ENCODE measurements at places on chromosomes 6 and 20.
A peak's percentile ranks its signal among the peaks of the same experiment; 100 is the strongest.

DNA sequence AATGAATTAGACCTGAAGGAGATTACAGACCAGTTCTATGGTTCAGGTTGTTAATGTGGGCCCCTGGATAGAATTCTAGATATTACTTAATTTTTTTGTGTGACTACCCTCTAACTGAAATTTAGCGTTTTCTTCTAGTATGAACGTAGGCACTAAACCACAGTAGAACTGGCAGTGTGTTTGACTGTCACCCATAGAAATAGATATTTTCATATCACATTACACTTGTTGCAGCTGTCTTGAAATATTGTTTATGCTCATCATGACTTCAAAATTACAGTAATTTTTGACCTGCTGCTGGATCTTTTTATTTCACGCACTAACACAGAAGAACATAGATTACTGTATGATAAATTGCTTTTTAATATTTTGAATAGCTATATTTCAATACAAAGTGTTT lies 31.6 kb downstream of the E2F3 start:
- DNase-seq, result no peak

DNA sequence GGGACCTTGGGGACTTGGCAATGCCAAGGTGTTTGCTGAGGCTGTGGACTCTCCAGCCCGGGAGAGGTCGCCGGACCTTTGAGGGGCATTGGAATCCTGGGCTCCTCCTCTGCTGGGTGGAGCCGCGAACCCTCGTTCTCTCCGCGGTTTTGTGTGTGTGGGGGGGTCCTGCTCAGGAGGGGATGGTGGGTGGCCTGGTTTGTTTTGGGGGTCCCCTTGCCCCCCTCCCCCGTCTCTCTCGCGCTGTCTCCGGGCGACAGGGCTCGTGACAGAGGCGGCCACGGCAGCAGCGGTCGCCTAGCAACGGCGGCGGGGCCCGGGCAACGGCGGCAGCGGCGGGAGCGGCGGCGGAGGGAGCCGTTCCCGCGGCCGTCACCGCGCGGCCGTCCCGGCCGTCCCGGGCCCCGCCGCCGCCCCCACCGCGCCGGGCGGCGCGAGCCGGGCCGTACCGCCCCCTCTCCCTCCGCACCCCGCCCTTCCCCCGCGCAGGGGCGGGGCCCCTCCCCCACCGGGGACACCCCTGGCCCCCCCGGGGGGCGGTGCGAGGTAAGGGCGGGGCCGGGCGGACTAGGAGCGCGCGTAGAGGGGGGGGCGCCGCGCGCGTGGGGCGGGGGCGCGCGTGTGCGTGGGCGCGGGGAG lies 7.8 kb downstream of the SYNGAP1 start:
- DNase-seq, result no peak

DNA sequence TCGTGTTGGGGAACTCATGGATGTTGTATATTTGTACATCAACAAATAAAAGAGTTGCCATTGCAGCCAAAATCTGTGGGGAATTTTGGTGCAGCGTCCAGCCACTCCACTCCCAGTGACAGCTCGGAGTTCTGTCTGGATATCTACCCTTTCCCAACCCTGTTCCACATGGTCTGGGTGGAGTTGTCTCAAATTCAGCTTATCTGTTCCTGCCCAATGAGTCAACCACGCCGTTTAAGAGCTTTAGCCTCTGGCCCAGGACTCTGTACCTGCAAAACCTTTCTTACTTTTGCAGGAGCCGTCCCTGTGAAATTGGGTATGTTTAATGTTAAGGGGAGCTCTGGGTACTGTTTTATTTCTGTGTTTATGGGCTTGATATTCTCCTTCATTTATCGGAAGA lies 33.9 kb upstream of the OVOL2 start:
- no peak for DNase-seq

DNA sequence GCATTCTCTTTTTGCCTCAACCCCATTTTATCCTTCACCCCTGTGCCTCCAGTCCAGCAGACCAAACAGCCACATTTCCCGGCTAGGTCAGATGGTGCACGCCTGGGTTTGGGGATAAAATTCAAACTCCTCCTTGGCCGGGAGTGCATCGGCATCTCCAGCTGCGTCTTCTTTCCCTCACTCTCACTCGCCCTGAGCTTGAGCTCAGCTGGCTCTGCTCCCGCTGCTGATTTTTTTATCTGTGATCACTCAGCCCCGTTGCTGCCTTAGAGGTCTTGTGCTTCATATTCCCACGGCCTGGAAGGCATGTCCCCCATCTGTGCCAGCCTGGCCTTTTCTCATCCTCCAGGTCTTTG lies 6.8 kb upstream of the EZR start:
- no peak for DNase-seq

DNA sequence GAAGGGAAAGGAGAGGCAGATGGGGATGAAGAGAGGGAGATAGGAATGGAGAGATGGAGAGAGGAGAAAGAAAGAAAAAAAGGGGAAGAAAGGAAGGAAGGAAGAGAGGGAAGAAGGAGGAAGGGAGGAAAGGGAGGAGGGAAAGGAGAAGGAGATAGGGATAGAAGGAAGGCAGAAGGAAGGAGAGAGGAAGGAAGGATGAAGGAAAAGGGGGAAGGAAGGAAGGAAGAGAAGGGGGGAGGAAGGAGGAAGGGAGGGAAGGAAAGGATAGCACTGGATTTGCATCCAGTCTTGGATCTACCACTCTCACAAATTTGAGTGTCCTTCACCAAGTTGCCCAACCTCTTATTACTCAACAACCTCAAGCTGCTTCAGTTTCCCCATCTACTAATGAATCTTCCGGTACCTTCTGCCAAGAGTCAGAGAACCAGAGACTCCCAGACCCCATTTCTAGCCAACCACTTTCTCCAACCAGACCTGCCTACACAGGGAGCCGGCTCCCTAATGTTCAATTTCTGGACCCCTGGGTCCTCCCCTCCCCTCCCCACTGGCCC lies 79.7 kb upstream of the FOXP4 start:
- DNase-seq, result no peak

- DNase-seq, result peak; percentile 65
These were observed 34.4 kb upstream of the FNDC1 start for GRCh38 chr6:159134701-159135364.

DNA sequence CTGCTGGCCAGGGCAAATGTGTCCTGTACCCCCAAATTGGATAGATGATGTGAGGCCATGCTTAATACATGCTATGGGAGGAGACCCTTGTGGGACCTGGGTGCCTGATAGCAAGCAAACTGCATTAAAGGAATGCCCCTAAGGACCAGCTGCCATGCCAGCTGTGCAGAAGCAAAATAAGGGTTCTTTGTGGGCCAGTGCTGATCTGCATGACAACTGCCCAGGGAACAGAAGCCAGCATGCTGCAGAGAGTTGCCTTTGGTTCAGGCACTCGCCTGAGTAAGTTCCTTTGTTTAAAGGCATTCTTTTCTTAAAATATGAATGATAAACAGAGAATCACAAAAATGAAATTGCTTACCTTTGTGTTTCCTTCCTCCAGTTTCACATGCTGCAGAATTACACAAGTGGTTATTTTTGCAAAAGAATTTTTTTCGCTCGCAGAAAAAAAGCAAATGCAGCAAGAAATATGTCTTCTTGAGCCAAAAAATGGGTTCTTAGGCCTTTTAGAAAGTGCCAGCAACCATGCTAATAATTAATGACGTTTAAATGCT lies 6.9 kb upstream of the SYNDIG1 start:
- no peak for DNase-seq

GRCh38 chr6:102746941-102747340 lies 1353.4 kb downstream of the GRIK2 start:
- no peak for DNase-seq

DNA sequence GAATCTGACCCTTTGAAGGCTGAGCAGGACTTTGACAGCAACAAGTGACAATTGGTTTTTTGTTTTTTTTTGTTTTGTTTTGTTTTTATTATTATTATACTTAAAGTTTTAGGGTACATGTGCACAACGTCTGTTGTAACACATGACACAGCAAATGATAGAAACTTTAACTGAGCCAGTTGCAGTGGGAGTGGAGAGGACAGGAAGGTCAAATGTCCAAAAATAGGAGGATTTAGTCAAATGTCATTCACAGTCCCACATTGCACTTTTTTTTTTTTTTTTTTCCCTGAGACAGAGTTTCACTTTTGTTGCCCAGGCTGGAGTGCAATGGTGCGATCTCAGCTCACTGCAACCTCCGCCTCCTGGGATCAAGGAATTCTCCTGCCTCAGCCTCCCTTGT lies 223.0 kb downstream of the HIVEP2 start:
- no peak for DNase-seq

- DNase-seq, result no peak
These were observed 28.1 kb upstream of the ADTRP start for GRCh38 chr6:11806561-11807317.

DNA sequence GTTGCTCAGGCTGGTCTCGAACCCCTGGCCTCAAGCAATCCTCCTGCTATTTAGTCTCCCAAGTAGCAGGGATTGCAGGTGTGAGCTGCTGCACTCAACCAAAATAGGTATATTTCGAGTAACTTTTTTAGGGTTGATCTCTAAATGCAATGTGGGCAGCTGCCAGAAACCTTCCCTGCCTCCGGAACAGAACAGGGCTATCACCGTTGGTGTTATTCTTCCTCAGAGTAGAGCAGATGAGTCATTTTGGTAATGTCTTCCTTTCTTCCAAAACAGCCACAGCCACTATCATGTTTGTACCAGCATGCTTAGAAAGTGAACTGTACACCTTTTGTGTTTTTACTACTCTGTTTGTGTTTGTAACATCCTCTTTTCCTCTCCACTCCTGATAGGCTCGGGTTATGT lies 44.1 kb downstream of the SNX9 start:
- no peak for DNase-seq

DNA sequence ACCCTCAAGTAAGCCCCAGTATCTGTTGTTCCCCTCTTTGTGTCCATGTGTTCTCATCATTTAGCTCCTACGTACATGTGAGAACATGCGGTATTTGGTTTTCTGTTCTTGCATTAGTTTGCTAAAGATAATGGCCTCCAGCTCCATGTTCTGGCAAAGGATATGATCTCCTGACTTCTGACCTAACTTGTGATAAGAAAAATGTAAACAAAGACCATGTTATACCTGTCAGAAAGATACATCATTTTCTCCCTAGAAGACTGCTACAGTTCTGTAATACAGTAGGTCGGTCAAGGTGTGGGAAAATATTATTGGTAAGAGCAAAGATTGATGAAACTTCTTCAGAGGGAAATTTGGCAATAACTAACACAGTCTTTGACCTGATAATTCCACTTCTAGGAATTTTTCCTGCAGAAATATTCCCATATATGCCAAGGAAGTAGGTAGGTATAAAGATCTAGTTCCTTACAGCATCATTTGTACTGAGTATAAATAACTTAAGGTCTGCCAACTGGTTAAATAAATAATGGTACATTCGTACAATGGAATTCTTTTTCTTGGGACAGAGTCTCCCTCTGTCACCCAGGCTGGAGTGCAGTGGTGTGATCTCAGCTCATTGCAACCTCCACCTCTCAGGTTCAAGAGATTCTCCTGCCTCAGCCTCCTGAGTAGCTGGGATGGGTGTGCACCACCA lies 19.1 kb upstream of the FKBP5 start:
- no peak for DNase-seq

- no peak for DNase-seq
These were observed 131.2 kb upstream of the KCNG1 start for GRCh38 chr20:51153867-51154707.

DNA sequence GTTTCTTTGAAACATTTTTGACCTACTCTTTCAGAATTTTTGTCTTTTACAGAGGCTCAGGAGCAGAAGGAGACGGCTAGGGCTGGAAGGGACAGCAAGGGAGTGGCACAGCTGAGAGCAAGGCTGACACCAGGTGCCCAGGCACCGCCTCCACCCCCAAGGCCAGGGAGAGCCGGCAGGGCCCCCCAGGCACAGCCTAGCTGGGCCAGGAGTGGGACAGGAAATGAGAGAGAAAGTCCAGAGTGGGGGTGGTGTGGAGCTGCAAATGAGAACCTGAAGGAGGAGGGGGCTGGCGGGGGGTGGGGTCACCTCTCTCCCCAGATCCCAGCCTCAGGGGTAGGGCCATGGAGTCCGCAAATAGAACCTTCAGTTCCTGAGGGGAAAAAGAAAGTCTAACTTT lies 236.7 kb downstream of the CDC5L start:
- DNase-seq, result no peak

DNA sequence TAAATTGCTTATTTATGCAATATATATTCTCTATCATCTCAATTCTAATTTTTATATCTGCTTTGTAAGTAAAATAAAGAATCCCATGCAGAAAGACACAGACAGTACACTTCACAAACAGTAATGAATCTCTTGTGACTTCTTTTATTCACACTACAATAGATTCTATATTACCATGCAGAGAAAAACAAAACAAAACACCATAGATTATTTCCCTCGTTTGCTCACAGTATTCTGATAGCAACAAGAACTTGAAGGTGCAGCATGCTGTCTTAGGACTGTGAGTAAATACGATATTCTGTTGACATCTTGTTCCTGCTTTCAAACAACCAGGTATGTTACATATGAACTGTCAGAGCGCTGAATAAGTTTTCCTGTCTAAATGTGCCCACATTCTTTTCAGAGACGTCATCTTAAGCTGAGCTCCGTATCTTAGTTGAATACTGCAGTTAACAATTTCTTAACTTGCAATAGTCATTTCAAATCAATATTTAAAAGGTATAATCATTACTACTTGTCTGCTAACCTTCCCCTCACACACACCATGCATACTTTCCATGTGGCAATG lies 140.1 kb downstream of the BTBD9 start:
- DNase-seq, result no peak

GRCh38 chr6:9007027-9007426 lies 571.7 kb upstream of the SLC35B3 start:
- no peak for DNase-seq

DNA sequence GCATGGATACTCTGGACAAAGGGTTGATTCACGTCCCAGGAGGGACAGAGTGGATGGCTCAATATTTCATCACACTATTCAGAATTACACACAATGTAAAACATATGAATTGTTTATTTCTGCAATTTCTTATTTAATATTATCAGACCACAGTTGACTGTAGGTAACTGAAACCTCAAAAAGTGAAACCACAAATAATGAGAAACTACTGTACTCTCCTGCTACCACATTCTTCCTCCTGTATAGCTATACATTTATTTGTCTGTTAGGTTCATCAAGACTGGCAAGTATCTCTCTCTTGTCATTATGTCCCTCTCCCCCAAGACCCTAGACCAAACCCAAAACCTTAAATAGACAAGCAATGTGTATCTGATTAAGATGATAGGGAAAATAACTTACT lies 60.0 kb downstream of the SYCP2 start:
- DNase-seq, result no peak

DNA sequence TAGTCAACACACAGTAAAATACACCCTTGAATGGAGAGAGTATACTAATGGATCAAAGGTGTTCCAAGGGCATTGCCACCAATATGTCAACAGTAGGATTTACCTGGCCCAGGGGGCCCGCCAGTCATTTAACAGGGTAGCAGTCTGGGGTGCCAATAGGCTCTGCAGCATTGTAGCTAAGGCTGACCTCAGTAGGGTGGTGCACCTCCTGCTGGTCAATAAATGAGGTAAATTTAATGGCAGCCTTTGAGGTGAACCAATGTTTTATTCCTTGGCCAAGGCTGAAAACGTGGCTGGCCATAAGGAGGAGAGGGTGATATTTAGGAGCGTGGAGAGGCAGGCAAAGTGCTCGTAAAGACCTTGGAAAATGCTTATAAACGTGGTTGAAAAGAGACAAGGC lies 147.2 kb downstream of the RPS12 start:
- DNase-seq, result no peak

- DNase-seq, result no peak
These were observed 39.4 kb upstream of the PLEKHG1 start for GRCh38 chr6:150560004-150560883.

- no peak for DNase-seq
These were observed 21.3 kb downstream of the CTNNBL1 start for GRCh38 chr20:37714978-37715672.

All from NCI-H2081 (cell line).